ENCODE measurements at places on chromosomes 11 and 22. TPM values are rescaled to one million over a fixed set of nuclear protein-coding genes. Genes with fewer than 3 reads are reported as not detected.

Gene APOA1
- not detected for total RNA-seq

Gene PRRG4
- 0.33 TPM for total RNA-seq

Gene MS4A1
- total RNA-seq, result not detected

Gene TMEM218
- total RNA-seq, result 28.0 TPM

Gene CARD10
- total RNA-seq, result 1.3 TPM

Gene OR8G5
- not detected for total RNA-seq

Gene OR52E8
- not detected for total RNA-seq

All from fibroblast of lung (primary cell).